ENCODE measurements at places on chromosomes 3 and 15. TPM values are rescaled to one million over a fixed set of nuclear protein-coding genes. Genes with fewer than 3 reads are reported as not detected.

DNA sequence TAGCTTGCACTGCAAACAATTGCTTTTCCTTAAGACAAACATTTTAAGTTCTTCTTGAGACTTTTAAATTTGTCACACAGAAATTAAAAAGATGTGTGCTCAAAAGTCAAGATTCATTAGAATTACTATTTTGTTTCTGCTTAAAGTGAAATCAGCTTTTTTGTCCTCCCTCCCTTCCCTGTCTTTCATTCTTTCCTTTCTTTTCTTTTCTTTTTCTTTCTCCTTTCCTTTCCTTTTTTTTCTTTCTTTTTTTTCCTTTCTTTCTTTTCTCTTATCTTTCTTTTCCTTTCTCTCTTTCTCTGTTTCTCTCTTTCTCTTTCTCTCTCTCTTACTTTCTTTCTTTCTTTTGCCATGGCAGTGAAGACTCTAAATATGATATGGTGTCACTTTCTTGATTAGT is 37.8 kb downstream of the FBXL2 start:
- H3K4me1 ChIP-seq: peaks cover 40% of the 10 kb centered on the region
- H3K36me3 ChIP-seq: peaks cover 23% of the 10 kb centered on the region
- peak overlapping the region; percentile 46 for H3K27ac ChIP-seq
- no peak for DNase-seq

- H3K4me3 ChIP-seq: peak overlapping the region; percentile 29
- H3K27me3 ChIP-seq: peaks cover 9% of the 10 kb centered on the region
- no peaks in the 10 kb centered on the region for H3K36me3 ChIP-seq
- DNase-seq: no peak
Observed at GRCh38 chr15:74613089-74613952, 2.3 kb upstream of the CLK3 start.

GRCh38 chr3:182172534-182172933 is 460.8 kb downstream of the SOX2 start:
- H3K27me3 ChIP-seq: peaks cover 19% of the 10 kb centered on the region
- H3K4me1 ChIP-seq: no peaks in the 10 kb centered on the region
- H3K4me3 ChIP-seq: no peak overlapping the region
- DNase-seq: no peak

GRCh38 chr3:173396191-173397041 is 1.1 kb upstream of the NLGN1 start:
- peaks cover 34% of the 10 kb centered on the region for H3K4me1 ChIP-seq
- DNase-seq: no peak
- H3K36me3 ChIP-seq: no peaks in the 10 kb centered on the region
- peaks cover 9% of the 10 kb centered on the region for H3K27me3 ChIP-seq
- peak overlapping the region; percentile 87 for H3K27ac ChIP-seq

DNA sequence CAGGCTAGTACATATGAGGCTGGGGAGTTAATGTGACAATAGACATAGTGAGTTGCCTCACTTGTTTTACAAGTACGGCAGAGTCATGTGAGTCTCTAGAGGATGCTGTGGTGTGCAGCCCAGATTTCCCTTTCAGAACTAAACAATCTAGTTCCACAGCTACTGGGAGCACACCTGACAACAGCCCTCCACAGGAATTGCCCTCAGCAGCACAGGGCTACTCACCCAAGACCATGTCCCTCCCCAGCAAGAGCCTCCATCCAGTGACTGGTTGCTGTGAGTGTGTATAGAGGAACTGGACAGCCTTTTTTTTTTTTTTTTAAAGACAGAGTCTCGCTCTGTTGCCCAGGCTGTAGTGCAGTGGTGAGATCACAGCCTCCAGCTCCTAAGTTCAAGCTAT is 40.2 kb upstream of the UBE2E2 start:
- H3K27me3 ChIP-seq: no peaks in the 10 kb centered on the region
- no peaks in the 10 kb centered on the region for H3K36me3 ChIP-seq
- H3K4me1 ChIP-seq: peaks cover 9% of the 10 kb centered on the region
- H3K4me3 ChIP-seq: no peak overlapping the region

GRCh38 chr3:160001850-160002623 is 13.4 kb downstream of the IL12A start:
- DNase-seq: no peak
- no peak overlapping the region for H3K4me3 ChIP-seq
- no peaks in the 10 kb centered on the region for H3K27me3 ChIP-seq
- H3K4me1 ChIP-seq: peaks cover 25% of the 10 kb centered on the region
- H3K36me3 ChIP-seq: no peaks in the 10 kb centered on the region

DNA sequence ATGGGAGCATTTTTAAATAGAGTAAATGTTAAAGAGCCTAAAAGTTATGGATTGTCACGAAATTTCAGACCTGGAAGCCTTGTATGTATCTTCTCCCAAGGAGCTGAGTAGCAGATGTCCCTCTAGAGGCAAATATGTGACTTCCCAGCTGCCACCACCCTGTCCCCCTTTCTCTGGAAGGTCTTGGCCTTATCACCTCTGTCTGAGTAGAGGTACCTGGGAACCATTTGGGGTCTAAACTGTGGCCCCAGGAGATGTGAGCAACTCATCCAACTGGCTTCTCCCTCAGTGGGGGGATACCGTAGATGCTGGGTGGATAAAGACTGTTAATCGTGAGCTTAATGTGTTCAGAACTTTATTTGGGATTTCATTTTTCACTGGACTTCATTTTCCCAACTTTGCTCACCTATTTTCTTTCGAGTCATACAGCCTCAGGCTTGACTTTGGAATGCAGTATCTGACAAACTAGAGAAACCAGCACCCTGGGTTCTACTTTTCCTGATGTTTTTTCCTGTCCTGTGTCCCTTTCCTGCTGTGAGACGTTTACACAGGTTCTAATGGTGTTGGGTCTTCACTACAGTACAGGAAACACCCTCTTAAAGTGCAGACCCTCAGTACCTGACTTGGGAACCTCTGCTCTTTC is 53.3 kb upstream of the CCR4 start:
- no peaks in the 10 kb centered on the region for H3K4me1 ChIP-seq
- no peaks in the 10 kb centered on the region for H3K36me3 ChIP-seq
- no peak overlapping the region for H3K27ac ChIP-seq
- DNase-seq: no peak

GRCh38 chr3:106030627-106030963 is 161.8 kb upstream of the CBLB start:
- H3K4me1 ChIP-seq: peaks cover 30% of the 10 kb centered on the region

GRCh38 chr3:171333784-171334464 is 126.3 kb downstream of the TNIK start:
- no peaks in the 10 kb centered on the region for H3K36me3 ChIP-seq
- H3K4me3 ChIP-seq: no peak overlapping the region
- no peak for DNase-seq
- H3K27me3 ChIP-seq: no peaks in the 10 kb centered on the region
- no peak overlapping the region for H3K27ac ChIP-seq

GRCh38 chr15:34512628-34513027 is 70.8 kb downstream of the GOLGA8B start:
- no peaks in the 10 kb centered on the region for H3K36me3 ChIP-seq
- H3K4me3 ChIP-seq: no peak overlapping the region
- H3K27ac ChIP-seq: no peak overlapping the region
- peaks cover 70% of the 10 kb centered on the region for H3K27me3 ChIP-seq

- H3K4me1 ChIP-seq: peaks cover 27% of the 10 kb centered on the region
- no peak for DNase-seq
- peaks cover 3% of the 10 kb centered on the region for H3K36me3 ChIP-seq
Observed at GRCh38 chr3:140500473-140500872, 177.4 kb upstream of the TRIM42 start.

DNA sequence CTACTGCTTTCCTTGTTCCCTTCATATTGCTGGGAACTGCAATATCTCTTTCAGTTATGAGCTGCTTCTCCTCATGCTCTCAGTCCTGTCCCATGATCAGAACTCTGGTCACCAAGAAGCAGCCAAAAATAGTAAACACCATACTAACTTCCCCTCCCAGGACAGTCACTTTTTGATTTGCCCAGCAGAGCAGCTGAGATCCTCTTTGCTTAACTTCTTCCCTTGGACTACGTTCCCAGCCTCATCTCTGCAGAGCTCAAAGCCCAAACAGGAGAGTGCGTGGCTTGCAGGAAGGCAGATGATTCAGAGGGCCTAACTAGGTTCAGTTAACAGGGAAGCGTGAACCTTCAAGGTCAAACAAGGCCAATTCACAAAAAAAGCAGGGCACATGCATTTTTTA is 153.2 kb downstream of the CTNNB1 start:
- no peak for DNase-seq
- no peak overlapping the region for H3K4me3 ChIP-seq
- H3K27ac ChIP-seq: no peak overlapping the region
- no peaks in the 10 kb centered on the region for H3K4me1 ChIP-seq
- no peaks in the 10 kb centered on the region for H3K36me3 ChIP-seq

DNA sequence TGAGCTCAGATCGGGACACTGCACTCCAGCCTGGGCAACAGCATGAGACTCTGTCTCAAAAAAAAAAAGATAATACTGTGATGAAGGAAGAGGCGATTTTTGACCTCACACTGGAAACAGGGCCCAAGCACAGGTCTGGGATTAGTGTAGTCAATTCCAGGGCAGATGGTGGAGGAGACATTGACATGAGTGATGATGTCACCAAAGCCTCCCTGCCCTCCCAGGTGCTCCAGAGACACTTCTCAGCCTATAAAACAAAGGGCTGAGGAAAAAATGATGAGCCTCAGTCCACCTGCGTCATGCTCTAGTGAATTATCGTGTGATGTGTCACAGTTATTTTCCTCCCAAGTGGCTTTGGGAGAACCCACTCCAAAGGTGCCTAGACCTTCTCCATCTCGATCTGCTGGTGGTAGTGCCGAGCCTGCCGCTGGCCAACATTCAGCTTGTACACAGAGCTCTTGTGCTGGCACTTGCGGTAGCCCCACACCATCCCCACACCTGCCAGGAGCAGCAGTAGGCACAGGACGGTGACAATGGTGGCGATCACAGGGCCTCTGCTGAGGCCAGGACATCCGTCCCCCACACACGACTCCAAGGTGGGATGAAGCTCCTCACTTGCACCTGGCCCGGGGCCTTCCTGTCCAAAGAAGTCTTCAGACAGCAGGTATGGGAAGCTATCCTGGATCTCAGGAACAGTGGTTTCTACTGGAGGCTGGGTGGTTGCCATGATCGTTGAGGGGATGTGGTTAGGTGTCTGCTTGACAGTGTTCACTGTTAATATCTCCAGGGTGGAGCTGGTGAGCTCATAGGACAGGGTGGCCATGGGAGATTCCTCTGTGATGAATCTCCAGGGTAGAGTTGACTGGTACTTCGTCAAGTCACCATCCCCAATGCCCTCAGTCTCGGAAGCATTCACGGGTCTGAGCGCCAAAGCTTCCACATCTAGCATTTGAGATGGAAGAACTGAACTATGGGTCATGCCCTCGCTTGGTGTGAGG is 38.8 kb downstream of the CRTAP start:
- H3K36me3 ChIP-seq: peaks cover 12% of the 10 kb centered on the region
- H3K27me3 ChIP-seq: no peaks in the 10 kb centered on the region
- H3K4me1 ChIP-seq: peaks cover 21% of the 10 kb centered on the region
- H3K4me3 ChIP-seq: no peak overlapping the region
- no peak overlapping the region for H3K27ac ChIP-seq

- H3K36me3 ChIP-seq: no peaks in the 10 kb centered on the region
- peaks cover 45% of the 10 kb centered on the region for H3K4me1 ChIP-seq
- no peak for DNase-seq
Observed at GRCh38 chr3:188049606-188050530, 104.1 kb upstream of the LPP start.

- no peak for DNase-seq
- no peaks in the 10 kb centered on the region for H3K36me3 ChIP-seq
- H3K4me3 ChIP-seq: no peak overlapping the region
- peak overlapping the region; percentile 71 for H3K27ac ChIP-seq
Observed at GRCh38 chr3:189563853-189564563, 67.2 kb upstream of the TP63 start.

DNA sequence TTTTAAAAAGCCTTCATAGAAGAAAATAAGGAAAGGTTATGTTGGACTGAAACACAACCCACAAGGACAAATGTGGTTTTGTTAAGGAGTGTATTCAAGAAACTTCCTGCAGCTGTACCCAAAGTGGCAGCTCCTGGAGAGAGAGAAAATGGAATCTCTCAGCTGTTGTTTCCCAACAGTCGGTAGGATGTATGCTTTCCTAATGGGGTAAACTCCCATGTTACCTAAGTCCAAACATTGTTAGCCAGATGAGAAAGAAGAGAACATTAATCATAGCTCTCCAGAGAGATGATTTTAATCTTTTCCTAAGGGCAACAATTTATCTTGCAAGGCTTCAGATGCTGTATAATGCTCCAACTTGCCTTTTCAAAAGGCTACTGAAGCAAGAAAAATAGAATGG is 22.6 kb upstream of the TEX9 start:
- no peak overlapping the region for H3K27ac ChIP-seq
- H3K4me1 ChIP-seq: no peaks in the 10 kb centered on the region
- no peak overlapping the region for H3K4me3 ChIP-seq
- H3K36me3 ChIP-seq: no peaks in the 10 kb centered on the region

DNA sequence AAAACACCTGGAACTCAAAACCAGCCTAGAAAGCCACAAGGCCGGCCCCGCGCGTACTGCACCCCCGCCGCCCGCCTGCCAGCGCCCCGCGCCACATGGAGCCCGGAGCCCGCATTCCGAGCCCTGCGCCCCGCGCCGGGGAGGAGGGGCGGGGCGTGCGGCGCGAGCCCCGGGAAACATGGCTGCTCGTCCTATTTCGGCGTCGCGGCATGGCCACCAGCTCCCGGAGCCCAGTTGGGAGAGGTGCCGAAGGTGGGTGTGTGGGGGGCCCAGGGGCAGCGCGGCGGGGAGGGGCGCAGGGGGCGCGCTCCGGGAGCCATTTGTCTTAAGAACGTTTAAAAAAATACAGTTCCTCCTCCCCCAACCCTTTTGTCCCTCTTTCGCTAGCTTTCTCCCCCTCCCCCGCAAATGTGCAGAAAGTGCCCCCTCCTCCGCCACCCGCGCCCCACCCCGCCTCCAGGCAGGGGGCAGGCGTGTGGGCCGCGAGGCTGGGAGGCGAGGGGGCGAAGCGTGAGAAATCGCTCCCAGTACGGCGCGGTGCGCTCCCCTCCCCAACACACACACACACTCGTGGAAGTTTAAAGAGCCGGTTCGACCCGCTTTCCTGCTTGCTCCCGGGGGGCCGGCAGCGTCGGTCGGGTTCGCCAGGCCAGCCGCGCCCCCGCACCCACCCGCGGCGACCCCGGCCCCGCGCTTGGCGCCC is 2.5 kb downstream of the ANP32A start:
- peak overlapping the region; percentile 100 for H3K4me3 ChIP-seq
- H3K36me3 ChIP-seq: no peaks in the 10 kb centered on the region
- H3K4me1 ChIP-seq: peaks cover 50% of the 10 kb centered on the region
- H3K27me3 ChIP-seq: no peaks in the 10 kb centered on the region

DNA sequence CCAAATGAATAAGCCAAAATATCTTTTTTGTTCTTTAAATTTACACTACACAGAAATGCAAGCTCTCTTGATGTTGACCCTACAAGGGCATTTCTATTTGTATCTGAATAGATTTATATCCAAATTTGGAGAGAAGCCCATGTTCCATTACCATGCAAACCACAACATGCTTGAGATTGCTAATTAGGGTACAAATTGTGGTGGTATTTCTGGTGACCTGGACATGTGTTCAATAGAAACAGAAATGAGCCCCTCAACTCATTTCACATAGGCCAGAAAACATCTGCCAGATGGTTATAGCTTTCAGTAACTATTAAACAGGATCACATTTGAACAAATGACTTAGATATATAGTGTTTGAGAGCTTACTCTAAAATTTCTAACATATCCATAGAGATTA is 23.5 kb upstream of the PLSCR5 start:
- H3K27me3 ChIP-seq: no peaks in the 10 kb centered on the region
- H3K36me3 ChIP-seq: no peaks in the 10 kb centered on the region
- peaks cover 11% of the 10 kb centered on the region for H3K4me1 ChIP-seq
- no peak overlapping the region for H3K4me3 ChIP-seq
- H3K27ac ChIP-seq: no peak overlapping the region
- DNase-seq: no peak

Gene NLGN1
- 3.9 TPM for total RNA-seq

Gene CD96
- not detected for total RNA-seq

Measured in osteocyte (in vitro differentiated cells).